Activated naive CD8-positive, alpha-beta T cell treated with anti-CD3 and anti-CD28 coated beads for 36 hours (primary cell): ENCODE measurements at places on chromosomes 3 and 15.

DNA sequence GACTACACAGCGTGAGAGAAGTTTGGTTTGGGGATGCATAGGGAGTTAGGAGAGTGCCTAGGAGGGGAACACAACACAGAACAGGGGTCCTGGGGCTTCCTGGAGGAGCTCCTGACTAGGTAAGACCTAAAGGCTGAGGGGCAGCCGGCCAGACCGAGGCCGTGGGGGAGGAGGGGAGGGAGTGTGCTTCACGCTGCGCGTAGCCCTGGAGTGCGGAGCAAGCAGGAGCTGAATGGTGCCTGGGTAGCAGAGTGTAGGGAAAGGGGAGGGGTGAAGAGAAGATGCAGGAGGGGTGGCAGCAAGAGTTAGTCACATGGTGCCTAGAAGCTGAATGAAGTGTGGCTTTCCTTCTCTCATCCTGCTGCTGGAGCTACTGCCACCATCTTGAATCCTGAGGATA is 32.4 kb upstream of the HHATL start:
- no peak for DNase-seq

- DNase-seq = peak; percentile 55
Measured at GRCh38 chr3:47283591-47284364, 1.0 kb downstream of the KLHL18 start.

- DNase-seq = no peak
Measured at GRCh38 chr15:50767332-50767861, 1.9 kb upstream of the SPPL2A start.

DNA sequence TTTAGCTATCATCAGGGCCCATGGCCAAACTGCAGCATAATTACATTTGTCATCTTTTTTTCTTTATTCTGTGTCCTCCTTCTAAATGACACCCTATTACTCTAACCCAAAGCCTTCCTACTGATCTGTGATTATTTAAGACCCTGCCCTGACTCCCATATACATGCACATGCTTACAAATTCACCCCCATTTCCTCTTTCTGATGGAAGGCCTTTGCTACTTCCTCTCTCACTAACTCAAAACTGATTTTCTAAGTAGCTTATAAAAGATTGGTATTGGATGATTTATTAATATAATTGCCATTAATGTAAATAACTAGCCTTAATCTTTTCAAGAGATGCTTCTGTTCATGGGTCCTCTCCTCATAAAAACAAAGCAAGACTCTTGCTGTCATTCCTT is 179.2 kb downstream of the EDEM1 start:
- no peak for DNase-seq

GRCh38 chr3:129602730-129603560 is 3.5 kb downstream of the PLXND1 start:
- DNase-seq = no peak

GRCh38 chr3:9399337-9399703 is 1.9 kb downstream of the SETD5 start:
- no peak for DNase-seq

GRCh38 chr3:192867645-192868044 is 50.0 kb downstream of the MB21D2 start:
- no peak for DNase-seq

DNA sequence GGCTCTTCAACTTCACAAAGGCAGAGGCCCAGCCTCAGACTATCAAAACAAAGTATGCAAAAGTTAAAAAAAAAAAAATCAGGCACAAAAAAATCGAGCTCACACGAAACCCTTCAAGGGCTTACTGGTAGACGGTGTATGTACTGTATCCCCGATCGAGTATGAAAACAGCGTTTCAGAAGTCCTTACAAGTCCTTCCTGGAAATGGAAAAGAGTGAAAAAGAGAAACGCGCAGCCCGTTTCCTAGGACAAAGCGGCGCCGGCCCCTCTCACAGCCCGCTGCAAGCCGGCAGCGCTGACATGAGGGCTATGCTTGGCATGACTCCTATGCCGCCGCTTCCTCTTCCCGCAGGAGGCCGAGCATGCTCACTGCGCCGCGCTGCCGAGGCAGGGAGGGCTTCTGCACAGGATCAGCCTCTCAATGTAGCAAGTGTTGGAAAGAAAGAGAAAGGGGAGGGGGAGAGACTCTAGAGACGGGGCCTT is at the start of gene VGLL4:
VGLL4 (minus strand) TSS at position 311 of the 483 bp plus-strand sequence. CDS start 397 bp downstream, outside the sequence.
- peak; percentile 76 for DNase-seq

DNA sequence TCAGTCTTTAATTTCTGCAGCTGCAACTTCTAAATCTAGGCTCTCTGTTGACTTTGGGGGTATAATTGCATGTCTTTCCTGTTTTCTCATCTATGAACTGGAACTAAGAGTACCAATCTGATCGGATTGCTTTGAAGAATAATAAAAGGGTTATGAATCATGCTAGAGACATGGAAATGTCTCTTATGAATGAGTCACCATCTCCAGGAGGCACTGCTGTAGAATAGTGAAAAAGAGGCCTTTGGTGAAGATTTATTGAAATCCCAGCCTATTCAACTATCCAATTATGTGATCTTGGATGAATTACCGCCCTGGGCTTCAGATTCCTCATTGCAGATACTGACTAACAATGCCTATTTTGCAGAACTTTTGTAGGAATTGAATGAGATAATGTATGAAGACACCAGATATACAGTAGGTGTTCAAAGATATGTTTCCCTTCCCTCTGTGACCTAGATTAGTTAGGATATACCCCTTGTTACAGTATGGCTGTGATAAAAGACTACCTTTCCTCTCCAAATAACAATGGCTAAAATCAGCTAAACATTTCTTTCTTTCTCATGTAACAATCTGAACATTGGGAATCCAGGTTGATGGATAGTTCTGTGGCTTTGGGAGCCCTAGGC is 11.5 kb upstream of the CMTM8 start:
- no peak for DNase-seq

DNA sequence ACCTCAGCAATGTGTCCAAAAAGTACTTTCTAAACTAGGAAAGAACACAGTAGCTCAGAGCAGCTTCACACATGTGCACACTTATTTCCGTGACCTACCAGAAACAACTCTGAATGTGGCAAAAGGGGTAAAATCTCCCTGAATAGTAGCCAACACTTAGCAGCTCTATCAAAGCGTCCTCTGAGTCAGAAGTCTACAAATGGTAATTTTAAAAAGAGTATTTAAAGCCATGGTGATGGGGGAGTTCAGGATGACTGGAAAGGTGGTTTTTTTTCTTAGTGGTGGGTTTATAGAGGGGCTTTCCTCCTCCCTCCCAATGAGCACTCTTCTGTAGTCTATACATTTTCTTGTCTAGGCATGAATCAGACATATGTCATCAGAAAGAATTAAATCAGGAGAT is 223.8 kb upstream of the PRICKLE2 start:
- no peak for DNase-seq
